ENCODE measurements at places on chromosomes 2 and 18. TPM values are rescaled to one million over a fixed set of nuclear protein-coding genes. Genes with fewer than 3 reads are reported as not detected.

DNA sequence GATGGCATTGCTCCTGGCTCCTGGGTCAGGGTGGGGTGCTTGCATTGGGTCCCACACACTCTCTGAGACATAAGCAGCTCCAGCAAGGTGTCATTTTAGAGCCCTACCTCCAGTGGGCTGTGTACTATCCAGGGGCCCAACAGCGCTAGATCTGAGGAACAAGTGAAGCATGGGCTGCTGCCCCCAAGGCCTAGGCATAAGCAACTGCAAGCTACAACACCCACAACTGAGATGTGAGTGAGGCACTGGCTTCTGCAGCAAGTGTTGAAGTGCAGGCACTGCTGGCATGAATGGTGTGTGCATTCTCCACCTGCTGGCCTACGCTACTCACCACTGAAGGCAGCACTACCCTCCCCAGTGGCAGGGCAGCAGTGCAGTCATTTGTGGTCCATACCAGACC is 81.0 kb upstream of the STK39 start:
- no peak for DNase-seq
- H3K27me3 ChIP-seq: no peaks in the 10 kb centered on the region
- H3K4me1 ChIP-seq: no peaks in the 10 kb centered on the region
- no peaks in the 10 kb centered on the region for H3K36me3 ChIP-seq
- no peak overlapping the region for H3K27ac ChIP-seq

- no peak overlapping the region for H3K4me3 ChIP-seq
- no peaks in the 10 kb centered on the region for H3K27me3 ChIP-seq
- no peak for DNase-seq
- H3K36me3 ChIP-seq: peaks cover 66% of the 10 kb centered on the region
- H3K4me1 ChIP-seq: peaks cover 11% of the 10 kb centered on the region
Measured at GRCh38 chr2:239142806-239143205, 258.0 kb downstream of the HDAC4 start.

DNA sequence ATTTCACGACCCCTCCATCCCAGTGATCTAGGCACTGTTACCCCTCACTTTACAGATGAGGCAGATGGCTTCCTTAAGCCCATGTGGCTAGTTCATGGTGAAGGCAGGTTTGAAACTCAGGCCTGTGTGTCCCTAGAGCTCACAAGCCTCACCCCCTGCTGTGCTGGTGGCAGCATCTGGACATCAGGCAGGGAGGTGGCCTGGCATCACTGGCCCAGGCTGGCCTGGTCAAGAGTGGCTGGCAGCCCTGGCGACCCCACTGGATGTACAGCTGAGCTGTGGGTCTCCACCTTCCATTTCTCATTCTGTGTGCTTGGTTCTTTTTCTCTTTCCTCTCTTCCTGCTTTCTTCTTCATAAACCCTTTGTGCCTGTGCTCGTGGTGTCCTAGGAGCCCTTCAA is 56.3 kb downstream of the BOLA3 start:
- H3K36me3 ChIP-seq: peaks cover 65% of the 10 kb centered on the region
- H3K27ac ChIP-seq: no peak overlapping the region
- no peak for DNase-seq
- no peaks in the 10 kb centered on the region for H3K27me3 ChIP-seq
- H3K4me3 ChIP-seq: no peak overlapping the region

Gene ST6GAL2
- not detected for total RNA-seq

Gene CFAP65
- not detected for total RNA-seq

GRCh38 chr2:156157670-156158069 is 174.9 kb downstream of the NR4A2 start:
- no peak for DNase-seq
- H3K27ac ChIP-seq: no peak overlapping the region
- H3K36me3 ChIP-seq: no peaks in the 10 kb centered on the region
- no peaks in the 10 kb centered on the region for H3K27me3 ChIP-seq
- H3K4me1 ChIP-seq: no peaks in the 10 kb centered on the region

Gene SLC38A11
- total RNA-seq: 0.66 TPM

Gene EPB41L3
- 4.4 TPM for total RNA-seq

- no peak for DNase-seq
- no peaks in the 10 kb centered on the region for H3K27me3 ChIP-seq
- peaks cover 2% of the 10 kb centered on the region for H3K36me3 ChIP-seq
Measured at GRCh38 chr2:96698221-96698861, 41.5 kb downstream of the LMAN2L start.

Measured in natural killer cell (primary cell).